ENCODE measurements at places on chromosomes 2 and 18. TPM values are rescaled to one million over a fixed set of nuclear protein-coding genes. Genes with fewer than 3 reads are reported as not detected.

GRCh38 chr18:1653873-1654272 is 749.2 kb downstream of the ADCYAP1 start:
- DNase-seq: no peak
- H3K27me3 ChIP-seq: no peaks in the 10 kb centered on the region
- no peak overlapping the region for H3K27ac ChIP-seq
- no peaks in the 10 kb centered on the region for H3K4me1 ChIP-seq
- H3K4me3 ChIP-seq: no peak overlapping the region

- no peak overlapping the region for H3K4me3 ChIP-seq
- no peaks in the 10 kb centered on the region for H3K36me3 ChIP-seq
- no peaks in the 10 kb centered on the region for H3K27me3 ChIP-seq
- no peaks in the 10 kb centered on the region for H3K4me1 ChIP-seq
- no peak overlapping the region for H3K27ac ChIP-seq
Measured at GRCh38 chr18:62170857-62171256, 16.0 kb downstream of the PIGN start.

- H3K4me3 ChIP-seq: no peak overlapping the region
- H3K36me3 ChIP-seq: no peaks in the 10 kb centered on the region
- H3K27ac ChIP-seq: no peak overlapping the region
- DNase-seq: no peak
Measured at GRCh38 chr2:211045025-211045424, 488.6 kb downstream of the CPS1 start.

DNA sequence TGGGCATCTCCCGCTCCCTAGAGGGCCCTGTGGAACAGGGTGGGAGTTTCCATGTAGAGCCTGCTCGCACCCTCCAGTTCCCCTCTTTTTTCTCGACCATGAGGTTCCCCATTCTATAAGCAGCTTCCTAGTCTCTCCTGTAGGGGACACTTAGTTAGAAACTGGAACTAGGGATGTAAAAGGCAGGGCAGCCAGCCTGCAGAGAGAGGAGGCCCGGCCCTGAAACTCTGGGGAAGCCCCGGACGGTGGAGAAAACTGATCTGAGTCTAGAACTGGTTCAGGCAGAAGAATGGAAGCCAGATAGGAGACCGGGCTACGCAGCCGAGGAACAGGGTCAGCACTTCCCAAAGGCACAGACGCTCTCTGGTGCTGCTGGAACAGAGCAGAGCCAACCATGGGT is 51.6 kb upstream of the ATG16L1 start:
- no peak for DNase-seq
- peaks cover 44% of the 10 kb centered on the region for H3K36me3 ChIP-seq
- H3K27me3 ChIP-seq: no peaks in the 10 kb centered on the region
- H3K4me1 ChIP-seq: peaks cover 28% of the 10 kb centered on the region

- H3K27ac ChIP-seq: no peak overlapping the region
- no peak overlapping the region for H3K4me3 ChIP-seq
- H3K27me3 ChIP-seq: no peaks in the 10 kb centered on the region
- DNase-seq: no peak
- H3K36me3 ChIP-seq: no peaks in the 10 kb centered on the region
- no peaks in the 10 kb centered on the region for H3K4me1 ChIP-seq
Measured at GRCh38 chr18:41858761-41859555, 96.1 kb upstream of the PIK3C3 start.

DNA sequence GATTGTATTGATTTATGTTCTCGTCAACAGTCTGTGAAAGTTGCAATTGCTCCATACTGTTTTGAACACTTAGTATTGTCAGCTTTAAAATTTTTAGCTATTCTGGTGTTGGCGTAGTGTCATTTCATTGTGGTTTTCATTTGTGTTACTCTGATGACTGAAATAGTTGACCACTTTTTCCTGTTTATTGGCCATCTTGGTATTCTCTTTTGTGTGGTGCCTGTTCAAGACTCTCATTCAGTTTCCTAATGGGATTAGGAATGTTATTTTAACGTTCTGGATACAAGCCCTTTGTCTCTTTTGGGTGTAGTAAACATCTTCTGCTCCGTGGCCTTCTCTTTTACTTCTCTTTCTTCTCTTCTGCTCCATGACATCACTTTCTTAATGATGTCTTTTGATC is 82.7 kb upstream of the SMAD2 start:
- H3K27ac ChIP-seq: no peak overlapping the region
- H3K36me3 ChIP-seq: no peaks in the 10 kb centered on the region
- no peak for DNase-seq
- no peak overlapping the region for H3K4me3 ChIP-seq
- no peaks in the 10 kb centered on the region for H3K27me3 ChIP-seq
- H3K4me1 ChIP-seq: no peaks in the 10 kb centered on the region

DNA sequence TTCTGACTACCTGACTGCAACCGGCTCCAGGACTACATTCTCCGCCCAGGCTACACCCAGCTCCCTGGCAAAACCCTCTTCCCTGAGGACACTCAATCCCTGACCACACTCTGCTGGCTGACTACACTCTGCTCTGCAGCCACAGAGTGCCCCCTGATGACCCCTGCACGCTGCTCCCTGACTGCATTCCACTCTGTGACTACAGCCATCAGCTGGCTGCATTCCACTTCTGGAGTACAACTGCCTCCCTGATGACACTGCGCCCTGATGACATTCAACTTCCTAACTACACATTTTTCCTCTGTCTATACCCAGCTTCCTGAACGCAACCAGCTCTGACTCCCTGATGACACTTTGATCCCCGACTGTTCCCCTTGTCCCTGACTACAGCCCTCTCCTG is 71.3 kb upstream of the NRXN1 start:
- DNase-seq: no peak
- no peaks in the 10 kb centered on the region for H3K4me1 ChIP-seq
- no peaks in the 10 kb centered on the region for H3K27me3 ChIP-seq
- no peak overlapping the region for H3K4me3 ChIP-seq
- H3K36me3 ChIP-seq: no peaks in the 10 kb centered on the region

GRCh38 chr2:239819974-239820555 is 205.1 kb downstream of the NDUFA10 start:
- H3K4me1 ChIP-seq: no peaks in the 10 kb centered on the region
- no peak overlapping the region for H3K27ac ChIP-seq
- no peak overlapping the region for H3K4me3 ChIP-seq

DNA sequence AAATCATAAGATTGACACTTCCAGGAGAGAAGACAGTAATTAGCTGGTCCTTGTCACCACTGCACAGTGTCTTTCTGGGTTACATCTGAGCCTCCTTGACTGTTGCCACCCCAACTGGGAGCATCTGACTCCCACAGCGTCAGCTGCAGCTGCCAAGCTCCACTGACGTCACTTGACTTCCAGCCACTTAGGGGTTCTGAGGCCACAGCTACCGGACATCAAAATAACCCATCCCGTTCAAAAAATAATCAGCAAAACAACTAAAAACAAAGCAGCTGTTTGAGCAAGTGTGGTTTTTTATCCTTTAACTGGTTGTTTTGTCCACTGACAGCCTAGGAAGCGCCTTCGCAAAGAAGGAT is 206.5 kb upstream of the AGAP1 start:
- no peak overlapping the region for H3K4me3 ChIP-seq
- no peaks in the 10 kb centered on the region for H3K36me3 ChIP-seq
- no peak overlapping the region for H3K27ac ChIP-seq
- DNase-seq: no peak

GRCh38 chr2:71898851-71899681 is 248.6 kb downstream of the CYP26B1 start:
- H3K4me1 ChIP-seq: no peaks in the 10 kb centered on the region
- H3K36me3 ChIP-seq: no peaks in the 10 kb centered on the region
- H3K27ac ChIP-seq: no peak overlapping the region
- no peak for DNase-seq
- no peaks in the 10 kb centered on the region for H3K27me3 ChIP-seq

DNA sequence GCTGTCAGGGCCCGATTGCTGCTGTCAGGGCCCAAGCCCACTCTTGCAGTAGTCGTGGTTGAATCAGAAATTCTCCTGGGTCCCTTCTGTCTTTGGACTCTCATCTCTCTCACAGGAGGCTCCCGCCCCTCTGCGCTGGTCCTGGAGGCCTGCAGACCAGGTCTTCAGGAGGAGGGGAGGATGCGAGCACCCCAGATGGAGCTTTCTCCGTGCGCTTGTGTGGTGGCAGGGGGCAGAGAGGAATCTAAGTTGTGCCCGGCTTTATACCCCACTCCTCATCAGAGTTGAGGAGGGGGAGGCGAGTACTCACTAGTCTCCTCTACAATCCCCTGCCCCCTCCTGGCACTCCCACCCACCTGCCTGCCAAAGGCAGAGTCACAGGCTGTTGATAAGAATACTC is 10.4 kb downstream of the EN1 start:
- no peak overlapping the region for H3K27ac ChIP-seq
- H3K4me3 ChIP-seq: no peak overlapping the region
- H3K27me3 ChIP-seq: peaks cover 27% of the 10 kb centered on the region
- DNase-seq: no peak
- H3K4me1 ChIP-seq: no peaks in the 10 kb centered on the region
- H3K36me3 ChIP-seq: no peaks in the 10 kb centered on the region

GRCh38 chr2:108278631-108279030 is 10.1 kb upstream of the SULT1C2 start:
- no peaks in the 10 kb centered on the region for H3K4me1 ChIP-seq
- no peaks in the 10 kb centered on the region for H3K36me3 ChIP-seq
- no peak overlapping the region for H3K4me3 ChIP-seq
- no peak overlapping the region for H3K27ac ChIP-seq

GRCh38 chr2:204608237-204608939 is 63.1 kb downstream of the PARD3B start:
- no peaks in the 10 kb centered on the region for H3K27me3 ChIP-seq
- H3K36me3 ChIP-seq: no peaks in the 10 kb centered on the region
- no peak overlapping the region for H3K27ac ChIP-seq
- no peak for DNase-seq
- H3K4me3 ChIP-seq: no peak overlapping the region
- H3K4me1 ChIP-seq: no peaks in the 10 kb centered on the region

DNA sequence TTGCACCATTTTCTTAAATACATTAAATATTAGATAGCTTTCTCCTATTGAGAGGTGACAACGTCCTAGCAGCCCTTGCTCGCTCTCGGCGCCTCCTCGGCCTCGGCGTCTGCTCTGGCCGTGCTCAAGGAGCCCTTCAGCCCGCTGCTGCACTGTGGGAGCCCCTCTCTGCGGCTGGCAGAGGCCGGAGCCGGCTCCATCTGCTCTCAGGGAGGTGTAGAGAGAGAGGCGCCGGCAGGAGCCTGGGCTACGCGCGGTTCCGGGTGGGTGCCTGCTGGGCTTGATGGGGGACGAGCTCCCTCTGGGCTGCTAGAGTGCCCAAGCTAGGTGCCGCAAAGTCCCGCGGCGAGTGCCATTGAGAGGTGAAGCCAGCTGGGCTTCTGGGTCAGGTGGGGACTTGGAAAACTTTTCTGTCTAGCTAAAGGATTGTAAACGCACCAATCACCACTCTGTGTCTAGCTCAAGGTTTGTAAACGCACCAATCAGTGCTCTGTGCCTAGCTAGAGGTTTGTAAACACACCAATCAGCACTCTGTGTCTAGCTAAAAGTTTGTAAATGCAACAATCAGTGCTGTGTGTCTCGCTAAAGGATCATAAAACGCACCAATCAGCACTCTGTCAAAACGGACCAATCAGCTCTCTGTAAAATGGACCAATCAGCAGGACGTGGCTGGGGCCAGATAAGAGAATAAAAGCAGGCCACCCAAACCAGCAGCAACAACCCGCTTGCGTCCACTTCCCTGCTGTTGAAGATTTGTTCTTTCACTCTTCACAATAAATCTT is 3.1 kb downstream of the RPRD1A start:
- no peaks in the 10 kb centered on the region for H3K27me3 ChIP-seq
- peaks cover 3% of the 10 kb centered on the region for H3K4me1 ChIP-seq
- H3K4me3 ChIP-seq: peak overlapping the region; percentile 44
- H3K36me3 ChIP-seq: no peaks in the 10 kb centered on the region
- no peak overlapping the region for H3K27ac ChIP-seq

DNA sequence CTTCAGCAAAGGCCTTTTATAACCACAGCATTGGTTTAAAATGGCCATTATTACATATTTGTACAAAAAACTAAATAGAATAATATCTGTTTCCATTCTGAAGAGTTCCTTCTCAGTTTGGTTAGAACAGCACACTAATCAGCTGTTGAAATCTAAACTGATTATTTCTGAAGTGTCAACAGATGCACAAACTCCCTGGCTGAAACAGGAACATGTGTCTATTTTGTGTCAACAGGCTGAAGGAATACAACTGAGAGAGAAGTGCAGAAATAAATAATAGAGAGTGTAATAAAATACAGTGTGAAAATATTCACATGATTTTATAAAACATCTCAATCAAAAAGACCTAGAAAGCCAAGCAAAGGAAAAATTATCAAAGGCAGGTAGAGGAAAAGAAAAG is 29.7 kb downstream of the IKZF2 start:
- no peak for DNase-seq
- peaks cover 9% of the 10 kb centered on the region for H3K36me3 ChIP-seq
- peaks cover 29% of the 10 kb centered on the region for H3K4me1 ChIP-seq
- no peaks in the 10 kb centered on the region for H3K27me3 ChIP-seq
- no peak overlapping the region for H3K4me3 ChIP-seq

GRCh38 chr2:73291461-73292315 is 1.7 kb downstream of the EGR4 start:
- H3K4me3 ChIP-seq: no peak overlapping the region
- no peak overlapping the region for H3K27ac ChIP-seq
- H3K36me3 ChIP-seq: no peaks in the 10 kb centered on the region
- peaks cover 4% of the 10 kb centered on the region for H3K4me1 ChIP-seq
- H3K27me3 ChIP-seq: peaks cover 13% of the 10 kb centered on the region

- no peak overlapping the region for H3K27ac ChIP-seq
- no peaks in the 10 kb centered on the region for H3K36me3 ChIP-seq
- no peak for DNase-seq
- H3K4me1 ChIP-seq: peaks cover 6% of the 10 kb centered on the region
Measured at GRCh38 chr2:232332940-232333259, 45.7 kb upstream of the ALPP start.

DNA sequence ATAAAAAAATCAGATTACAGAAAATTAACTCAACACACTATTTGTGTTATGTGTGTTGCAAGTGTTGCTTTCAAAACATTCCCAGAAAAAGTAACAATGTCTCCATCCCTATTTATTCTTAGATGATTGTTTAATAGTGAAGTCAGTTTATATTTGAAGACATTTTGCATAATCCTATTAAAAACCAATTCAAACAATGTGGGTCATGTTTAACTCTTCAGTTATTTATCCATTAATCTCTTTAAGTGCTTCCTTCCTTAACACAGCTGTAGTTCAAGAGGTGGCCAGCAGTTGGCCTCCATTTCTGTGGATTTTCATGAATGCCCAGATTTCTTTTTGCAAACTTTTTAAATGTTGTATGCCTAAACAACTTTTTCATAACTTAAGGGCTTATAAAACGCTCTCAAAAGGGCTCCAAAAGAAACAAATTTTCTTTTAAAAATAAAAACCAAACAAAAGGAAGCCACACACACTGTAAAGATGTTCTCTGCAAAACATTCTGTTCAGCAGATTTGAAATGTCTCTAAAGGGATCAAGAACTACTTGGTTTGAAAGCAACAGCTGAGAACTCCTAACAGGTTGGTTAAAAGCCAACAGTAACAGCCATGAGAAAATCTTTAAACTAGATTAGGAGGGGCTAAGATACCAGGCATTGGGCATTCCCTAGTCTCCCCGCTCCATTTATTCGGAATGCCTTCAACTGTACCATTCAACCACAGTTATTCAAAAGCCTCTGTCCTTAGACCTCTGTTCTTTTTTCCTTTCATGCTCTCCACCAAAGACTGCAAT is 71.5 kb downstream of the THADA start:
- peaks cover 10% of the 10 kb centered on the region for H3K4me1 ChIP-seq
- H3K27me3 ChIP-seq: no peaks in the 10 kb centered on the region
- H3K36me3 ChIP-seq: 0 out of 2 replicates have a peak, but pooled peaks cover 10% of the 10 kb centered on the region

Gene SLC9A2
- total RNA-seq: 0.80 TPM

Gene ABCG8
- not detected for total RNA-seq

Gene IL36RN
- not detected for total RNA-seq

Gene KYNU
- total RNA-seq: 36.8 TPM

Gene RAX
- not detected for total RNA-seq

Gene CDH2
- 0.19 TPM for total RNA-seq

Gene GALNT3
- total RNA-seq: 1.0 TPM

Gene HOXD11
- not detected for total RNA-seq

Gene SERPINB7
- not detected for total RNA-seq

Gene PIAS2
- 32.2 TPM for total RNA-seq

Measured in GM12878 (cell line).